ENCODE measurements at places on chromosomes 5 and 9.

DNA sequence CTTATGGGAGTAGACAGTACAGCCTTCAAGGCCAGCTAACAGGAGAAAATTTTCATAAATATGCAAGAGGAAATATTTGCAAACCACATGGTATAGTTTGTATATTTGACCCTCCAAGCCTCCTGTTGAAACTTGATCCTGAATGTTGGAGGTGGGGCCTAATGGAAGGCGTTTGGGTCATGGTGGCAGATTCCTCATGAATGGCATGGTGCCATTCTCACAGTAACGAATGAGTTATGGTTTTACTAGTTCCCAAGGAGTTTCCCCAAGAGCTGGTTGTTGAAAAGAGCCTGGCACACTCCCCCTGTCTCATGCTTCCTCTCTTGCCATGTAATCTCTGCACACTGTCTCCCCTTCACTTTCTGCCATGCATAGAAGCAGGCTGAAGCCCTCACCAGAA, 3.3 kb upstream of the PAIP1 start:
- DNase-seq, result no peak

DNA sequence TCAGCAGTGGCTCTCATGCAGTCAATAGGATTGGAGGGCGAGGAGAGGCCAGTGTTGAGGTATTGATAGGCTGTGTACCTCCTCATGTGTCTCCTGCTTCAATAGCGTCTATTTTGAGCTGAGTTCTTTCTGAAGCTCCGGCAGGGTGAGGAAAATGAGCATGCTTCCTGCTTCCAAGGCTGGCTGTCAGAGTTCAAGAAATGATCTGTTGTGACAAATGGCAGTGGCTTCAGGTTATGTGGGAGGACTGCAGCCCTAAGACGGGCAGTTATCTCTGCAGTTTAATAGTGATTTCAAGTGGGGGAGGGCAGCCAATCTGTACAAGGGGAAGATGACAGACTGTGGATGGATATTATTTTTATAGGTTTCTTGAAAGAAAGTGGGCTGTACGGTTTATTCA, 54.0 kb upstream of the CXCL14 start:
- DNase-seq, result no peak

GRCh38 chr5:11560915-11561697, 343.1 kb downstream of the CTNND2 start:
- DNase-seq, result no peak

DNA sequence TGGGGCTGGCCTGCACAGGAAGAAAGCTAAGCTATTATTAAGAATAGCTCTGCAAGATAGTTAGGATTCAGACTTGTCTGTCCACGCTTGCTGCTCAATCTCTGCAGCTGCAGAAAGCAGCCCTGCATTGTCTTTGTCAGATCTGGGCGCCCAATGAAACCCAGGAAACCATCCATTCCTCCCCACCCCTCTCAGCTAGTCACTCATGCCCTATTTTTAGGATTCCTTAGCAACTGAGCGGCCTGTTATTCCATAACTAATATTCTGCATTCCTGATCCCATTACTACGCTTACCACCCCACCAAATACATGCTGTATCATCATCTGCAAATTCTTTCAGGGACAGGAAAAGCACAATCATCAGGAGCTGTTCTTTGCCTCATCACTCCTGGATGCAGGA, 52.9 kb upstream of the APC start:
- DNase-seq, result no peak

DNA sequence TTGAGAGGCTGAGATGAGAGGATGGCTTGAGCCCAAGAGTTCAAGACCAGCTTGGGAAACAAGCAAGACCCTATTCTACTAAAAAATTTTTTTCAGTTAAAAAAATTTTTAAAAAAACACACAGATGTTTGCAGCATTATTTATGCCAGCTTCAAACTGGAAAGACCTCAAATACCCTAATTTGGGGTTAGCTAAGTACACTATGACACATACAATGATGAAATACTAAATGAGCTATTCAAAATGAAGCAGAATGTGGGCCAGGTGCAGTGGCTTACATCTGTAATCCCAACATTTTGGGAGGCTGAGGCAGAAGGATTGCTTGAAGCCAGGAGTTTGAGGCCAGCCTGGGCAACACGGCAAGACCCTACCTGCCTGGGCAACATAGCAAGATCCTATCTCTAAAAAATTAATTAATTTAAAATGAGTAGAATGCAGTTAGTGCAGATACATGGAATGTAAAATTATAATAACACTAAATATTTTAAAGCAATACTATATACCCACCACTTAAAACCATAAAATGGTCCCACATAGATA, 44.9 kb downstream of the LHFPL2 start:
- no peak for DNase-seq

DNA sequence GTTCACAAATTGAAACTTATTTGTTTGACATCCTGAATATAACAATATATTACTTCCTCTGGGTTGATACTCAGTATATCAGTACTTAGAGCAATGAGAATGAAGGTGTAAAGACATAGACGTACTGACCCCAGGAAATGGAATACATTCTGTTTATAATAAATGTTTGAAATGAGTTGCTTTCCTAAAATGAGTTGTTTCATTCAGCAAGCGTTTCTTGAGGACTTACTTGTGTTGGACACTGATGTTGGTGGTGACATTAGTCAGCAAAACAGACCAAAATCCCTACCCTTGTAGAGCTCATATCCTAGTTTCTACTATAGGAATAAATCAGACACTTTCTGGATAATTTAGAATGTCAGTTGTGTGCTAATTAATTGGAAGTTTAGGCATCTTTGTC, 184.3 kb downstream of the ZDHHC21 start:
- no peak for DNase-seq

- no peak for DNase-seq
Measured at GRCh38 chr5:125712397-125712796, 710.8 kb upstream of the GRAMD2B start.

DNA sequence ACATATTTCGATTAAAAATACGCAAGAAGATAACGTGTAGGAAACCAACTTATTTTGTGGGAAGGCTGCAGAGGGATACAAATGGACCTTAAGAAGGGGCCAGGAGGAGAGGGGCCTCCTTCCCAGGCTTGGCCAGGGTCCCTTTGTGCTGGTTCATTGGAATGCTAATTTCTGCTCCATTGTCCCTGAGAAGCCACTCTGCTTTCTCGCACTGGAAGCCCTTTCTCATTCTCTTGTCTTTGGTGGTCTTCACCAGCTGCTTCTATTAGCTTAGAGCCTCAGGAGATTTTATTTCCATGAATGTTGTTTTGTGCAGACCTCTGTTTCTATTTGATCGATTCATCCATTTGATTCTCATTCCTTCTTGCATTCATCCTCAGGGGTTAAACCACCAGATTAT, 325.4 kb downstream of the TMEM38B start:
- DNase-seq, result no peak

DNA sequence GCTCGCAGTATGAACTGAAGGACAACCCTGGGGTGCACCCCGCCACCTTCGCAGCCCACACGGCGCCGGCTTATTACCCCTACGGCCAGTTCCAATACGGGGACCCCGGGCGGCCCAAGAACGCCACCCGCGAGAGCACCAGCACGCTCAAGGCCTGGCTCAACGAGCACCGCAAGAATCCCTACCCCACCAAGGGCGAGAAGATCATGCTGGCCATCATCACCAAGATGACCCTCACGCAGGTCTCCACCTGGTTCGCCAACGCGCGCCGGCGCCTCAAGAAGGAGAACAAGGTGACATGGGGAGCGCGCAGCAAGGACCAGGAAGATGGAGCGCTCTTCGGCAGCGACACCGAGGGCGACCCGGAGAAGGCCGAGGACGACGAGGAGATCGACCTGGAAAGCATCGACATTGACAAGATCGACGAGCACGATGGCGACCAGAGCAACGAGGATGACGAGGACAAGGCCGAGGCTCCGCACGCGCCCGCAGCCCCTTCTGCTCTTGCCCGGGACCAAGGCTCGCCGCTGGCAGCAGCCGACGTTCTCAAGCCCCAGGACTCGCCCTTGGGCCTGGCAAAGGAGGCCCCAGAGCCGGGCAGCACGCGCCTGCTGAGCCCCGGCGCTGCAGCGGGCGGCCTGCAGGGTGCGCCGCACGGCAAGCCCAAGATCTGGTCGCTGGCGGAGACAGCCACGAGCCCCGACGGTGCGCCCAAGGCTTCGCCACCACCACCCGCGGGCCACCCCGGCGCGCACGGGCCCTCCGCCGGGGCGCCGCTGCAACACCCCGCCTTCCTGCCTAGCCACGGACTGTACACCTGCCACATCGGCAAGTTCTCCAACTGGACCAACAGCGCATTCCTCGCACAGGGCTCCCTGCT, 3.8 kb downstream of the IRX1 start:
- peak; percentile 63 for DNase-seq

DNA sequence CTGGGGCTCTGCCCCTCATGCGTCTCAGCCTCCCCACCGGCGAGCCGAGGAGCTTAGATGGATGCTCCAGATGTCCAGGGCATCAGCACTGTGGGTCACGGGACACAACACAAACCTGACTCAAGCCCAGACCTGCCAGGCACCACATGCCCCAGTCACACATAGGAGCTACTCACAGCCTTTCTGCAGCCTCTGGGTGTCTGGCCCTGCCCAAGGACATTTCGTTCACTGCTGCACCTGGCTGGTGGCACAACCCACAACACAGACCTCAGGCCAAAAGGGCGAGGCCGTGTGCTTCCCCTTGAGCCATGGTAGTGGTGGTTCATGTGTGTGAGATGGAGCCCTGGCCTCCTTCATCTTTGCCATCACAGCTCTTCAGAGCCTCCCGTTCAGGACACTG, 89.6 kb upstream of the FCN2 start:
- no peak for DNase-seq

DNA sequence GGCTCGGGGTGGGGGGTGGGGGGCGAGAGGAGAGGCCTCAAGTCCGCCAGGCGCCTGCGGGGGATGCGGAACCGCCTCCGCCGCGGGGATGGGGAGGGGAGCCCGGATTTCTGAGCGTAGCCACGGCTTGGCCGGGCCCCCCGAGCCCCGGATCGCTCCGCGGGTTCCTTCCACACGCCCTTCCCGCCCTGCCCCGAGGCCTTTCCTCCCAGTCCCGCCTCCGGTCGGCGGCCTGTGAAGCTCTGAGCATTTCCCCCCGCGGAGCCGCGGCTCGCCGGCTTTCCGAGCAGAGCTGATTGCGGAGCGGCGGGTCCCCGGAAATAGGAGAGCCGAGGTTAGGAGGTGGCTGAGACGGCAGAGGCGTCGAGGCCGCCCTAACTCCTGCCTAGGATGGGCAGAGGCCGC, 6.1 kb downstream of the IRX4 start:
- peak; percentile 50 for DNase-seq

GRCh38 chr5:45411971-45412612, 284.1 kb downstream of the HCN1 start:
- no peak for DNase-seq

DNA sequence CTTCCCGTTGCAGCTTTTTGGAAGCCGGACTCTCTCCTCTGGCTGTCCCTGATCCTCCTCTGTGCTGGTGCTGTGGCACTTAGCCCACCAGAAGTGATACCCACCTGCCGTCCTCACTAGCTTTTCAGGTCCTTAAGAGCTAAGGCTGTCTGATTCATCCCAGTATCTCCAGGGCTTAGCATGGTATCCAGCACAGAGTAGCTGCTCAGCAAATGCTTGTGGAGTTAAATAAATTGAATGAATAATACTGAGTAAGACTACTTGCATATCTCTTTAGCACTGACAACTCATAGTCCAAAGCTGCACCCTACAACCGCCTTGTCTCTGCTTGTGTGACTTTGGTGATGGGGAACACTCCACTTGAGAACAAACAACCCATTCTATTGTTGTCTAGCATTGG, 7.7 kb upstream of the XPA start:
- DNase-seq, result no peak

DNA sequence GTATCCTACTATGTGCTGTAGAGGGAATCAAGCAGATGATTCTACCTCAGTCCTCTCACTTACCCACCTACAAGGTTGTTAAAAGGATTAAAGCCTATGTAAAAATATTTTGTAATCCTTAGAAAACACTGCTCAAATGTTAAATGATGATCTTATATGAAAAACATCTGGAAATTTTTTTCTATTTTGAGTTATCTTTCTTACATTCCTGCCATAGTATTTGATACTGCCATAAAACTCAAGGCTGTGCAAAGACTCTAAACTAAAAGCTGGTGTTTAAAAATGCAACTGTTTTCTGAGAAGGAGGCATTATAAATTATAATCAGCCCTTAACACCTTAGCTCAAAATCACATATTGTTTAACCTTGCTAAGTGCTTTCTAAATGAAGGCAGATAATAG, 474.2 kb downstream of the PRELID2 start:
- no peak for DNase-seq

GRCh38 chr5:42531611-42532010, 108.4 kb downstream of the GHR start:
- DNase-seq, result no peak

DNA sequence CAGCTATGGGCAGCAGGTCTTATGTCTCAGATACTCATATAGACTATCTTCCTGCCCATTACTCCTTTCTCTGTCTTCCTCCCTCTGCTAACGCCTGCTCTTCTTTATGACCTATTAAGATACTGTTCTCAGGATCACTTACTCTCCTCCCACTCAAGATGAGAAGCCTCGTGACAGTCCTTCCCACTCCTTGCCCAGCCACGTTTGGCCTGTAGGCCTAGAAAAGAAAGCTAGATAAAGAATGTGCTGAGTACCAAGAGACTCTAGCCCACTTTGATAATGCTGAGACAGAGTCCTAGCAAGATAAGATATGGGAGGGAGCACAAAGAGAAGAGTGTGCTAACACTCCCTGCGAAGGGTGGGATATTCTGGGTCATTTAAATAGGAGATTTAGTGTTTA, 6.8 kb upstream of the DENND4C start:
- no peak for DNase-seq

- DNase-seq, result no peak
Measured at GRCh38 chr5:173320259-173320658, 8.0 kb downstream of the STC2 start.

DNA sequence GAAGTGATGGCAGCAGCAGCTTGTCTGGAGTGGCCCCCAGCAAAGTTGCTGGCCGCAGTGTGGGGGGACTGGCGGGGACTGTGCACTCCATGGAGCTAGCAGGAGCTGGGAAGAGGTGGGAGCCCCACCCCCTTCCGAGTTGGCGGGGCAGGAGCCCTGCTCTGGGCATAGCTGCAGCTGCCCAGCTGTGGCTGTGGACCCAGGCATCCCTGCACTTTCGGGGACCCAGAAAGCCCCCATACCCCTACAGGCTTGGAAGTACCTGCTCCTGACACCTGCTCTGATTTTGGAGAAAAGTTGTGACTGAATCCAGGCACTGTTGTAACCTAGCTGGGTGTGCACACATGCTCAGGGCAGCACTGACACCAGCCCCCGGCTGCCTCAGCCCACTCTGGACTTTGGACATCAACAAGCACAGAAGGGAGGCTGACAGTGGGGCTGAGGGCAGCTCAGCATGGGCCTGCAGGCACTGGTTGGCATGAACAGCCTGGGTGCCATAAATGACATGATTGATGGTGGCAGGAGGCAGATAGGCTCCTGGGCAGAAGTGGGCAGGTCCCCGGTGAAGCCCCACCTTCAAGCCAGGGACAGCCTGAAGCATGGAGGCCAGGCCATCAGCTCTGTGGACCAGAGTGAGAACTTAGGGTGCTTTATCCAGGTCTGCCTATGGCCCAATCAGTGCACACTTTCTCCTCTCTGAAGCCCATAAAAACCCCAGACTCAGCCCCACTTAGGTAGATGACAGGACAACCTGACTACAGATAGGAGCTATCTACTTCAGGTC, 12.6 kb downstream of the LMBRD2 start:
- DNase-seq, result no peak
